ENCODE measurements at places on chromosomes 4 and X.

DNA sequence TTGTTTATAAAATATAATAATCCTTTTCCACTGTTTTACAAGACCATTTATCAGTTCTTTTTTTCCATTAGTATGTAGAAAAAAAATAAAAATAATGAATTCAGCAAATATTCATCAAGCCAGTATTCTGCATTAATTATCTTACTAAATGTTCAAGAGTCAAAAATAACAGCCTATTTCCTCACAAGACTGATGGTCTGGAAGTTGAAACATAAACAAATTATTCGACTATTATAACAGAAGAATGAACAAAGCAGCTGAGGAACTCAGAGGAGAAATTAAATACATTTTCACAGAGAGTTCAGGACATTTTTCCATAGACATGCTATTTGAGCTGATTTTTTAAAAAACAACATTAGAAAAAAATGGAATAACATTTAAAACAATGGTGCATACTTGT is 2594.8 kb downstream of the ARAP2 start:
- DNase-seq: no peak

- no peak for DNase-seq
Measured at GRCh38 chr4:168765726-168766125, 244.3 kb downstream of the CBR4 start.

GRCh38 chr4:58214376-58214775 is 1104.2 kb upstream of the IGFBP7 start:
- no peak for DNase-seq

DNA sequence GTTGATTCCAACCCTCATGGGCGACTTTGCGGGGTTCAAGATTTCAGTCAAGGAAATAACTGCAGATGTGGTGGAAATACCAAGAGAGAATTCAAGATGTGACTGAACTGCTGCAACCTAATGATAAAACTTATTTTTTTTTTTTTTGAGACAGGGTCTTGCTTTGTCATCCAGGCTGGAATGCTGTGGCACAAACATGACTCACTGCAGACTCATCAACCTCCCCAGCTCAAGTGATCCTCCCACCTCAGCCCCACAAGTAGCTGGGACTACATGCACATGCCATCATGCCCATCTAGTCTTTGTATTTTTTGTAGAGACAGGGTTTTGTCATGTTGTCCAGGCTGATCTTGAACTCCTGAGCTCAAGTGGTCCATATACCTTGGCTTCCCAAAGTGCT is 19.5 kb upstream of the WDFY3 start:
- no peak for DNase-seq

DNA sequence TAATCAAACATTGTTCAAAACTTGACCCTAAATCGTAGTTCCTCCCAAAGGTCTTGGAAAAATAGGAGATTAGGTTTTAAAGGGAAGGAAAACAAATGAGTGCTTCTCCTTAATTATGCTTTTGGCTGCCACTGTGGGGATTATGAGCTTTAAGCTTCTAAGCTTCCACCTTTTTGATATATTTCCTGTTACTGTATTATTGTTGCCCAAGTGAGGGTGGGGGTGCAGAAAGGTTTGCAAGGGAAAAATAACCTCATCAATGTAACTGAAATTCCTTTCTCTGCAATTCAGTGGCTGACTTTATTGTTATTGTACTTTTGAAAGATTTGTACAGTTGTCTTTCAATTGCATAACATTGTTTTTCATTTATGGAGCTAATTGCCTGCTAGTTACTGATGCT is 285.1 kb downstream of the FRMPD4 start:
- DNase-seq: no peak
